ENCODE measurements at places on chromosomes 4 and X. TPM values are rescaled to one million over a fixed set of nuclear protein-coding genes. Genes with fewer than 3 reads are reported as not detected.

GRCh38 chrX:101676571-101676970 lies 16.9 kb upstream of the ARMCX2 start:
- no peak for DNase-seq

DNA sequence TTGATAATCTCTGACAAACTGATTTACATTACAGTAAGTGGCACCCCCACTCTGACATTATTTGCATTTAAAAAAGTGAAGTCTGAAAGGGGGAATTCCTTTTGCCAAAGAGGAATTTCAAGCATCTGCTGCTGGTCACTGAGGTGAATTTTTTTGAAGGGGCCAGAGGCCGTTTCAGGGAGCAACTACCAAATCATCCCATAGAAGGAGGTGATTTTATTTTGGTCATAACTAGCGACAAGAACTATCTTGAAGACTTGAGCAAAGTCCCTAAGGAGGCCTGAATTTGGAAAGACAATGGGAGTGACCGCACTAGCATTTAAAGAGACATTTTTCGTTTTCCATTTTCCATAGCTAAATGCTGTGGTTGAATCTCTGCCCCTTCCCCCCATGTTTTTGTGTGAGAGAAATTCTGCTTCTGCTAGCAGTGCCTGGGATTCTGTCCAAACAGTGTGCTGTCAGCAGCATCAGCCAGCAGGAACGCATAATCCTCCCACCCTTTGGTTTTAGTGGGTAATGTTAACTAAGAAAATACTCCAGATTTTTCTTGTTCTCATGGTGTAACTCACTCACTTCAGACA lies 110.1 kb upstream of the MED14 start:
- no peak for DNase-seq

DNA sequence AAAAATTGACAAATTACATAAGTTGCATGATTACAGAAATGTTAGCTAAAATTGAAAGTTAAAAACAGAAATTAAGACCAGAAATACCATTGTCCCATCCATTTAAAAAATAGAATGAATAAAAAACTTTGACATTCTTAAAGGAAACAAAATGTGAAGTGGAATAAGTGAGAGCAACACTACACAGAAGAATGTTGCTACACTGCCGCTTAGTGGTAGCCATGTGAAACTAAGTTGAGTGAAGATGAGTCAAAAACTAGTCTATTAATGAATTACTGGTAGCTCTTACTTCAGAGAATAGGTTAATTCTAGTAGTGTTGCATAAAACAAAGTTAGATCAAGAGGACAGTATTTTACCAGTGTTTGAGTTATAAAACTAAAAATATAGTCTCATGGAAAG lies 571.0 kb upstream of the KLHL4 start:
- no peak for DNase-seq

- no peak for DNase-seq
Measured at GRCh38 chr4:5424901-5425300, 283.5 kb downstream of the EVC2 start.

DNA sequence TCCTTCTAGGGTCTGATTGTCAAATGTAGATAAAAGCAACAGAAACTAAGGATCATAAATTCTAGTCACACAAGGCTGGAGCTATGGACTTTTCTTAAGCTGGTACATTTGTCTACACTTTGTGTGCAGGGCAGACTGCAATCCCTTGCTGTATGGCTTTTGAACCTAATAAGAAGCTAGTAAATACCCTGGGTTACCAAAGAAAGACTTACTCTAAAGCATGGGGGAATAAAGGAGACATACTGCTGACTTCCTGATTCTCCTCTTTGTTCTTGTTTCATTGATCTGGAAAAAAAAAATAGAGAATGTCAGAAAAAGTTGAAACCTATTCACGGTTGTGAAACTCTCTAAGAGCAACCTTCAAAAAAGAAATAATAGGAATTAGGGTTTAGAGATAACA lies 216.6 kb upstream of the TLL1 start:
- DNase-seq, result no peak

DNA sequence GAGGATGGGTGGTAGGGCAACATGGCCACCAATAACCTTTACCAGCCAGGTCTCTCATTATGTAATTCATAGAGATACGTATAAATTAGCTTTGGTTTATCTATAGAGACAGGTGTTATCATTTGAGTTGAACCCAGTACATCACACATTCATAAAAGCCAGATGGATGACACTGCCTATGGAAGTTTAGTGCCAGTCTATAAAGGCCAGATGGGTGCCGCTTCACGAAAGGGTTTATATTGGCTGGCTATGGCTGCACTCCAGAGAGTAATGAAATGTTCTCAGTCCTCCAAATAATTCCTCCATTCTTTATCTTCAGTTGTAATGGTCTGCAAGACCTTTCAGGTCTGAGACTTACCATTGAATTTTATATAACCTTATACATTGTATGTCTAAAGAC lies 331.9 kb upstream of the NR3C2 start:
- no peak for DNase-seq

The PRDM8 gene
- 0.73 TPM for total RNA-seq

Measured in glomerular endothelial cell (primary cell).